Activated T-helper 1 cell treated with anti-CD3 and anti-CD28 coated beads, Interleukin-12 subunit alpha, Interleukin-12 subunit beta, Interleukin-2, Interleukin-4 antibody, amounts not matched to agents 30 ng/mL and 10 ng/mL and 1 ng/mL, durations not matched to agents 14 hours and 24 hours and 36 hours (primary cell): ENCODE measurements at places on chromosomes 3 and 15. TPM values are rescaled to one million over a fixed set of nuclear protein-coding genes. Genes with fewer than 3 reads are reported as not detected.

The LRRC2 gene
- not detected in 2 replicates for total RNA-seq

The CACNA2D2 gene
- total RNA-seq: 0.52 and 0.78 TPM in 2 replicates

The GLDN gene
- 0.15 TPM in 1 of 2 replicates, not detected in the other for total RNA-seq

DNA sequence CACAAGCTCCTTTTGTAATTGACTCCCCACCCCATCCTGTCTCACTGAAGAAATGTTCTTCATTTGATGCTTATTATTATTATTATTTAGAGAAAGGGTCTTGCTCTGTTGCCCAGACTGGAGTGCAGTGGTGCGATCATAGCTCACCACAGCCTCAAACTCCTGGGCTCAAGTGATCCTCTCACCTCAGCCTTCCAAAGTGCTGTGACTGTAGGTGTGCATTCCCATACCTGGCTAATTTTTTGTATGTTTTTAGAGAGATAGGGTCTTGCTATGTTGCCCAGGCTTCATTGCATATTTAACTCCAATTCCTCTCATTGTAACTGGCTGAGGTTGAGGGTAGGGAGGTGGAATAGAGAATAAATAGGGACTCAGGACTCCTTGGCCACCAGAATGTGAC is 22.3 kb downstream of the SEMA5B start:
- H3K4me3 ChIP-seq: no peak overlapping the region
- DNase-seq: no peak
- peaks cover 38% of the 10 kb centered on the region for H3K27me3 ChIP-seq
- no peak overlapping the region for H3K27ac ChIP-seq
- peaks cover 5% of the 10 kb centered on the region for H3K4me1 ChIP-seq
- no peaks in the 10 kb centered on the region for H3K36me3 ChIP-seq

GRCh38 chr3:110494093-110494490 is 577.5 kb upstream of the NECTIN3 start:
- H3K27ac ChIP-seq: no peak overlapping the region
- no peaks in the 10 kb centered on the region for H3K36me3 ChIP-seq
- DNase-seq: no peak
- no peaks in the 10 kb centered on the region for H3K27me3 ChIP-seq

GRCh38 chr3:14238356-14238755 is 59.7 kb downstream of the LSM3 start:
- no peak overlapping the region for H3K27ac ChIP-seq
- peaks cover 24% of the 10 kb centered on the region for H3K27me3 ChIP-seq
- no peak overlapping the region for H3K4me3 ChIP-seq

DNA sequence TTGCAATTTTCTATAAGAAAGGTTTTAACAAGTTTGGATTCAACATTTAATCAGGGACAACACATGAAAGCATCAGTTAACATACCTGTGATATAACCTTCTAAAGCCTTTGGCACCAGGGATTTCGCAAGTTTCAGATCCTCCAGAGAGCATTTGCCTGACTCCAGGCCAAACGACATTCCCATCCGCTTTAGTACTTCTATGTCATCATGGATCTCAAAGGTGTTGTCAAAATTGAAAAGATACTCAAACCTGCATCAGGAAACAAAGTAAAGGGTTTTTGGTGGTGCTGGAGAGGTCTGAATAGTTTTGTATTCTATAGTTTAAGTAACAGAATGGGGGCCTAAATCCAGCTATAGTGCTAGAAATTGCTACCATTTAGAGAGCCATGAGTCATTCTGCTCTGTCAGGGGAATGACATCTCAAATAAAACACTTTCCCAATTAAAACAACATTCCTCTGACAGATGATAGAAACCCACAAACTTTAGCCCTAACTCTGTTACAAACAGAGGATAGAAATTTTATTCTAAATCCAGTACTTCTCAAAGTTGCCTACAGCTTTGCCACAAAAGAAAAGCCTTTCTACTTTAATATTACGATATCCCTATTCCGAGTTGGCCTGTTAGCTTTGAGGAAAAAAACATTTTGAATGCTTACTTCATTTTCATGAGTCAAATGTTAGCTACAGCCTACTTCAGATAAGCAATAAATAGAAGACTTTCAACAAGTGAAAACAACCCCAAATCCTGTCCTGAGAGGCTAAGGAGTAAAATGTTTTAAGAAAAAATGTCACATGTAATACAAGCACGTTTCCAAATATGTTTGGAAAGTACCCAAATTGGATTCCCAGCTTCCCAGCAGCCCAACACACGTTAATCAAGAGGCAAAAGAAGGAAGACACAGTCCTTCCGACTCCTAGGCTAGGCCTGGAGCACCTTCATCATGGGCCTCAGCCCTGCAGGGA is 83.4 kb downstream of the ATP1B3 start:
- H3K4me1 ChIP-seq: no peaks in the 10 kb centered on the region
- no peak overlapping the region for H3K4me3 ChIP-seq
- H3K27me3 ChIP-seq: no peaks in the 10 kb centered on the region
- no peak for DNase-seq
- H3K27ac ChIP-seq: no peak overlapping the region

- no peaks in the 10 kb centered on the region for H3K27me3 ChIP-seq
- peaks cover 26% of the 10 kb centered on the region for H3K36me3 ChIP-seq
- DNase-seq: no peak
- no peak overlapping the region for H3K27ac ChIP-seq
- peaks cover 7% of the 10 kb centered on the region for H3K4me1 ChIP-seq
- H3K4me3 ChIP-seq: no peak overlapping the region
Observed at GRCh38 chr3:47813551-47814177, 10.7 kb downstream of the DHX30 start.
